Neural progenitor cell (in vitro differentiated cells): ENCODE measurements at places on chromosomes 4 and X.

DNA sequence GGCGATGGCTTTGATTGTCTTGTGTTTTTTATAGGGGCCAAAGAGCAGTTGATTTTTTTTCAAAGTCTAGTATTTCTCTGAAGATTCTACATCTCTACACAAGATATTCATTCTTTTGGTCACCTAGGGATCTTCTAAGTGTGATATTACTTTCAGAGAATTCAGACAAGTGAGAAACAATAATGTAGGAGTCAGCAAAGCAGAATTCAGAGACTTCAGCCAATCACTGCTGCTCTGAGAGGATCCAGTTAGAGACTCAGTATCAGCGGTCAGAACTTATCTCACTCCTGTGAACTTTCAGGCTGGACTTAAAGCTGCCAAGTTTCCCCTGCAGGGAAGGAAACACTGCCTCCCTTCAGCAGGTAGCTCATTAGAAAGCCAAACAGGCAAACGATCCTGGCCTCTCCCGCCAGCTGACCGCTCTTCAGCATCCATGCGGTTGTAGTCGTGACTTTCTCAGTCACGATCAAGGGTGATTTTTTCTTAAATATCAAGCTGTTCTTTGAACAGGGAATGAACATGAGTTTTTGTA, 59.2 kb downstream of the NSUN7 start:
- DNase-seq: no peak

DNA sequence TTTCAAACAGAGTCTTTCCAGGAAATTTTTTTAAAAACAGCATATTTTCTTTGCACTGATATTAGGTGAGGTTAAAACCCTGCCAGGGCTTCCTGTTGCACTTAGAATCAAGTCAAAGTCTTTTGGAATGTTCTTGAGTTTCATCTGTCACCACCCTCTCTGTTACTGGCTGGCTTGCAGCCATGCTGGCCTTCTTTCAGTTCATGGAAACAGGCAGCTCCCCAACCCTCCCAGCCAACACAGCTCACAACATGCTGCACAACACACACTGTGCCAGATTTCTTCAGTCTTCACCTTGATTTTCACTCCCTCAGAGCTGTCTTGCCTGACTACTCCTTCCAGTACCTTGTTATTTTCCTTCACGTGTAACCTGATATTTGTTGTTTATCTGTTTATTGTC, 129.5 kb downstream of the KCNIP4 start:
- no peak for DNase-seq

DNA sequence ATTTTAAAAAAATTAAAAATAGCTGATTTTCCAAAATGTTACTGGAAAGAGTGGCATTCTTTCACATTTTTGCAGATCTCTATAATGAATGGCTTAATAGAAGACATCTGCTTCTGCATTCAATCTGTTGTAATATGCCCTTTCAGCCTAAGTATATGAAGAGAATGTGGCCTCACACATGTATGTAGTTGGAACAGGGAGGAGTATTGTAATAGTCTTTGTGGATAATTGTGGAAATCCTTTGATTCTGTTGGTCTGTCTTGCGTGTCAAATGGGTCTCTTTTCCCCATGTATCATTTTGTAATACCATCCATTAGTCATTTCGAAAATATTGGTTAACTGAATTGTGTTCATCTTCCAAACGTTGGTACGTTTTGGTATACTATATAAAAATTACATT, 11.6 kb downstream of the TXLNG start:
- DNase-seq: no peak

DNA sequence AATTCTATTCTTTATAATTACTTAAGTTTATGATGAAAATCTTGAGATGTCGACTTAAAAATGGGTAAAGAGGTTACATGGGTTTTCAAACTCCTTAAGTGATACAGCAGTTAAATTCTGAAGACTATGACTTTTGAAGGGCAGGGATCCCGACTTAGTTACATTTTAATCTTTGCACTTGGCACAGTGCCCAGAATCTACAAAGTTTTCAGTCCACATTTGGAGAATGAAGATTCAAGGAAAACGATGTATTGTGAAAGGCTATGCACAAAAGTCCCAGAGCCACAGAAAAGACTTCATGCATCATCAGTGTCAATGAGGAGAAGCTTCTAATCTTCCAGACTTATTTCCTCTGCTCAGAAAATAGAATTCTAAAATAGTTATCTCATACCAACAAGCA, 36.3 kb upstream of the GRPR start:
- DNase-seq: no peak

DNA sequence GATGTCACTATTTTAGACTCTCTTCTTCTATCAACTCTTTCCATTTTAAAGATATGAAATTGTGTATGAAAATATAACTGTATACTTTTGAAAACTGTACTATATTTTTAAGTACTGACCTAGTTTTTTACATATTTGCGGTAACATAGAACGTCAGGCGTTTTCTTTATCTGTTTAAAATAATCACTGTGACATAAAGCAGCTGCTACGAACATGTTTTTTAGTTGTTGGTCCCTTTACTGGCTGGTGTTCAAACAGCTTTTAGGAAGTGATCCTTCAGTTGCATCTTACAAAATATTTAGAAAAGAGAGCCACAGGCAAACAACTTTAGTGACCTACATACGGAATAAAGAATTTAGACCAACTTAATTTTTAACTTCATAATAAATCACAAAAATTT, 73.1 kb downstream of the METTL14 start:
- no peak for DNase-seq

DNA sequence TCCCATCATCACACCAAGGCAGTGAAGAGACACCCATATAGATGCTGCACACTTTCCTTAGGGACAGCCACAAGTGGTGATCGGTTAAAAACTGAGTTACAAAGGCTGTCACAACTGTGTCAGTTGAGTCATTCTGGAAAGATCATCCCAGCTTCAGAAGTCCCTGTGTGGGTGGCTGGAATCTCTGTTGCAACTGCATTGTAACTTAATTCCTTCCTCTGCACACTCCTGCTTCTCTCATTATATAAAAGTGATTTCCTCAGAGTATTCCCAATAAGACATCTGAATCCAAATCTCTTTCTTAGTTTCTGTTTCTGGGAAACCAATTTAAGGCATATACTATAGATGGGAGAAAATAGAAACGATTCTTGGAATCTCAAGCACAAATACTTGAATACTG, 88.1 kb downstream of the FSTL5 start:
- no peak for DNase-seq

GRCh38 chr4:125091-125771, 930 bp downstream of the ZNF718 start:
- peak; percentile 50 for DNase-seq

DNA sequence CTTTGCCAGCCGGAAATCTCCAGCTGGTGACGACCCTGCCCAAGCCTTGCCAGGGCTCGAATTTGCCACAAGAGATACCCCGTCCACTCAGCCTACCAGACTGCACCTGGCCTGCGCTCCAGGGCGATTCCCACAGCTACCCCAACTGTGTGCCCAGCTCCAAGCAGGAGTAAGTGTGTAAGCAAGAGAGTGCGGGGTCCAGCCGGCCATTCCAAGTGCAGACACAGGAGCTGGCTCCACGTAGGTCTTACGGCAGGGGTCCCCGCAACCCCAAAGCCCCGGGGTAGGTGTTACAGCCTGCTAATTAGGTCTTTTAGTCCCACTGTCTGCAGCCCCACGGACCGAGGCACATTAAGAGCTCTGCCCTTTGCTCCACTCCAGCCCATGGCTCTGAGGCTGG, 1305.2 kb downstream of the ARAP2 start:
- no peak for DNase-seq

DNA sequence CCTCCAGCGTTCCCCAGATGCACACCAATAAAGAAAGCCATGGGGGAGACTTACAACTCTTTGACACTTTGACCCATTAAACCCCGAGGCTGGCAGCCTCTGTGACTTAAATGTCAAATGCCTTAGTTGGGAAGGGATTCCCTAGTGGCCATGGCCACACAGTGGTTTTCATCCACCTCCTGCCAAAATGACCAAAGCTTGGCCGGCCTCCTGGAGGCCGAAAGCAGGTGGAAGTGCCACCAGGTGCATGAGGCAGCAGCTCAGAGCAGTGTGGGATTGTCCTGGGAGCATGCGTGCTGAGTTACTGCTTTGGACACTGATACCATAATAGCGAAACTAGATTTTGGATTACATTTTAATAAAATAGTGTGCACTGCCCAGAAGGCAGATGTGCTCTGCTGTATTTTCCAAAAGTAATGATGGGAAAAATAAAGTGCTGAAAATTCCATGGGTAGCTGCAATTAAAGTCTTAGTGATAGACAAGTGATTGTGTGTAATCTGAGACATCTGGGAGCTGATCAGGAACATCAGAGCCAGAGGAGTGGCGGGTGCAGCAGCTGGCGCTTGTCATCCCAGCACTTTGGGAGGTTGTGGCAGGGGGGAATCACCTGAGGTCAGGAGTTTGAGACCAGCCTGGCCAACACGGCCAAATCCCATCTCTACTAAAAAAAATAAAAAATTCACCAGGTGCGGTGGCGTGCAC, 39.8 kb upstream of the TADA2B start:
- DNase-seq: no peak

- peak; percentile 79 for DNase-seq
Measured at GRCh38 chr4:110196871-110197528, 1.4 kb downstream of the ELOVL6 start.

GRCh38 chrX:109472939-109473735, 8.7 kb downstream of the GUCY2F start:
- DNase-seq: peak; percentile 85

- DNase-seq: no peak
Measured at GRCh38 chrX:119736206-119736764, 22.1 kb upstream of the SOWAHD start.

DNA sequence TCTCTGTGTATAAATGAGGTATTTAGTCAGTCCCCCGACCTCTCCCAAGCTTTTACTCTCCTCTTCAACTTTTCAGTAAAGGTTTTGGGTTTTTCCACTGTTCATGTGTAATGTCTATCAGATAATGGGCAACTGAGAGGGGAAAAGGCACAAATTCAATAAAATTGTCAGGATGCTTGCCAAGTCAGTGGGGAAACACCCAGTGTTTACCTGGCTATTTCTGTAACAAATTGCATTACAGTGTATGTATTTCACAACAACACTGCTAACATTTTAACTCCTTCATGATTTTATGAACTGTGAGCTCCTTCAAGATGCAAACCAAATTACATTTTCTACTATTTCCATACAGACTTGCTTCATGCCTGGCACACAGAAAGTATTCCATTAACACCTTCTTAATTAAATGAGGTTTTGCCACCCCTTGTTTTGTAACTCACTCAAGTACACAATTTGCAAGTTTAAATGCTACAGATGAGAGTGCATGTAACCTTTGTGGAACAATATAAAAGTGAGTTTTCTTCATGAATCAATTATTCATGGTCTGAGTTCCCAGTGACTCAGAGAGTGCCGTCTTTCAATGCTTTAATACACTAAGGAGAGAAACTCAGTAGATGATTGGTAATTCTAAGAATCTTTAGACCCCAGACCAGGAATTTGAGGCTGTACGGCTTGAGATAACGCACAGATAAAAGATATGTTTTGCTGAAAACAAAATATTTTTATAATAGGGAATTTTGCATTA, 149.8 kb upstream of the TLL1 start:
- DNase-seq: no peak

- DNase-seq: no peak
Measured at GRCh38 chr4:153497091-153497531, 31.0 kb downstream of the TMEM131L start.

DNA sequence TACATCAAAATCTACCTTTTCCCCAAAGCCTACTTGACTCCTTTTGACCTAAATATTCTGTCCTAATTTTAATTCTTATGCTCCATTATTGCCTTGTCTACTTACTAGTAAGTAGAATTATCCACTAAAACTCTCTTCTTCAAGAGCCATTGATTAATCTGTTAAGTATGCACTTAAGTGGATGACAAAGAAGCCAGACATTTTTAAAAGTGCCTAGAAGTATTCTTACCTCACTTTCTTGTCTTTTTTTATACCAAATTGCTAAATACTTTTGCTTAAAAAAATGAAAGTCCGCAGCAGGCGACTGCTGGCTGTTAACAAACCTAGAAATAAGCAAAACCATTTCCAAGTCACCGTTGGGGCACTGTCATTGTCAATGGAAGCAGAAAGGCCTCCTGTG, 20.1 kb upstream of the FRMPD4 start:
- DNase-seq: no peak

DNA sequence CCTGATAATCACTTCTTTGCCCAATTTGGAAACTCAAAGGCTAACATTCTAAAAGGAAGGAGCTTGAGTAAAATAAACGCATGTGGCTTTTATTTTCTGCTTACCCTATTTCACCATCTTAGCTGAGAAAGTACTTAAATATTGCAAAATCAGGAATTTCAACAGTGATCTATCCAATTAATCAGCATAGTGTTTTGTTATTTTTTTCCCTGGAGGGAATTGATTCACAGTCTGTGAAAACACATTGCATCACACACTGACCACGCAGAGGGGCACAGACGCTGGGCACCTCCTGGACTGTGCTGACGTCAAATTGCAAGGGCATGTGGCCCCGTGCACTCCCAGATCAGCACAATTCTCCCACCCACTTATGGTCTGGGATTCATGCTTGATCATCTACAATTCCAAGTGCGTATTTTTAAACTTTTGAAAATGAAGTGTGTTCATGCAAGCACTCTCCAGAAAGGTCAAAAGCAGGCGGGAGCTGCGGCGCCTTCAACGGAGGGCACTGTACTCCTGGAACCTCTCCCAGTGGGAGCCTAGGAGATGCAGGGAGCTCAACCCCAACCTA, 320.6 kb upstream of the PPARGC1A start:
- DNase-seq: no peak

DNA sequence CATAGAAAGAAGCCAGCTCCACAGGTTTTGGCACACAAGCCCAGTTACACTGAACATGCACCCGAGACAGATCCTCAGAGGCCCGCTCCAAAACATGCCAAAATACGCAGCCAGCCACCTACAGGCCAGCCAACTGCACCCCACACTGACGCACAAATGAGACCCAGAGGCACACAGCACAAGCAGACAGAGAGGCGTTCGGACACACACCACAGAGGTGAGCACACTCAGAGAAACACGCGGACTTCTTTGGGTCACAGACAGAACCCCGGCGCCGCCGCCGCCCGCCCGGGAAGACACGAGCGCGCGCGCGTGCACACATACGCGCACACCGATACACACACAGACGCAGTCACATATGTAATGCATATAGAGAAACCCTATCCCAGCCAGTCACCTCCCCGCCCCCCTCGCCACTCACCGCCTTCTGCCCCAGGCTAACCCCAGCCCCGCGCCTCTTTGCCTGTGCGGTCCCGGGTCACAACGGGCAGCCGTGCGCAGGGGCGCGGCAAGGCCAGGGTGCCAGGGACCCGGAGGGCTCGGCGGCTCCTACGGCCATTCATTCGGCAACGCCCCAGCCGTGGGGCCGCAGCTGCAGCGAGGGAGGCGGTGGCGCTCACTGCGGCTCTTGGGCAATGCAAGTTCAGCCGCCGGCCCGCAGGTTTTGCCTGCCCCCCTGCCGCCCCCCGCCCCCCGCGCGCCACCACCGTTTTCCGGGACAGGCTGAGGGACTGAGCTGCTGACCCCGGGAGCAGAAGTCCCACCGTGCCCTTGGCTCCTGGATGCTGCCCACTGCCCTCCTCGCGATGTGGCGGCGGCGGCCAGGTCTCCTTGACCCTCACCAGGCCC, 553 bp downstream of the SEPTIN6 start:
- peak; percentile 45 for DNase-seq

- DNase-seq: no peak
Measured at GRCh38 chr4:117700111-117700892, 334.0 kb upstream of the NDST3 start.
